ENCODE measurements at places on chromosomes 16 and 17.

- DNase-seq = no peak
Measured at GRCh38 chr17:2794111-2794803, 2.0 kb upstream of the RAP1GAP2 start.

DNA sequence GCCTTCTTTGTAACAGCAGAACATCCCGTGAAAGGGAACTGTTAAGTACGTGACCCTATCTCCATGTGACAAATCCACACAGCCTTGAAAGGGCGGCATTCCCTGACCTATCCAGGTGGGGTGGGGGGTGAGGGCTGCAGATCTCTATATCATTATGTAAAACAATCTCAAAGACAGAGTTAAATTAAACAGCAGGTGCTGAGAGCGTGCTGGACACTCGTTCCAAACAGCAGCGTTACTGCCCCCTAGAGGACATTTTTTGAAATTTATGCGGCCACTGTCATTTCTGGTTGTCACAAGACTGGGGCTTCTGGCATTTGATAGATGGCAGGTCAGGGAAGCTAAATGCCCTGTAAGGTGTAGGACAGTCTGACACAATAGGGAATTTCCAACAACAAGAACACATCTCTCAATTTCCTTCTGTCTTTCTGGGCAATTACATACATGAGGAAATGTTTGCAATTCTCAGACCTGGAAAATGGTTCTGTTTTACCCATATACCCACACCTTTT, 6.7 kb upstream of the SLC25A39 start:
- DNase-seq = no peak

DNA sequence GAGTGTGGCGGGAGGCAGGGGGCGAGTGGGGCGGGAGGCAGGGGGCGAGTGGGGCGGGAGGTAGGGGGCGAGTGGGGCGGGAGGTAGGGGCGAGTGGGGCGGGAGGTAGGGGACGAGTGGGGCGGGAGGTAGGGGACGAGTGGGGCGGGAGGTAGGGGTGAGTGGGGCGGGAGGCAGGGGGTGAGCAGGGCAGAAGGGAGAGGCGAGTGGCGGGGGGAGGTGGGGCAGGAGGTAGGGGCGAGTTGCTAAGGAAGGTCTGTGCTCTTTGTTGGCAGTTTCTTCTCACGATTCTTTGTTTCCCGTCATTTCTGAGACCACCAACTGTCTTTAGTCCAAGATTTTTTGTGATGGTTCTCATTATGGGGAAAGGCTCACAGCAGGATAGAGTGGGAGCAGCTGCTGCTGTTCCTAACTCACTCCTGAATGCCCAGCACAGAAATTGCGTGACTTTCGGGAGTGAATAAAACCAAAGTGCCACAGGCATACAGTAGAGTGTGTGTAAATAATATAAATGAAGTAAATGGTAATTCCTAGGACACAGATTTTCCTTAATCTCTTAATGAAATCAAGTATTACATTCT, 44.7 kb downstream of the COG7 start:
- DNase-seq = no peak

DNA sequence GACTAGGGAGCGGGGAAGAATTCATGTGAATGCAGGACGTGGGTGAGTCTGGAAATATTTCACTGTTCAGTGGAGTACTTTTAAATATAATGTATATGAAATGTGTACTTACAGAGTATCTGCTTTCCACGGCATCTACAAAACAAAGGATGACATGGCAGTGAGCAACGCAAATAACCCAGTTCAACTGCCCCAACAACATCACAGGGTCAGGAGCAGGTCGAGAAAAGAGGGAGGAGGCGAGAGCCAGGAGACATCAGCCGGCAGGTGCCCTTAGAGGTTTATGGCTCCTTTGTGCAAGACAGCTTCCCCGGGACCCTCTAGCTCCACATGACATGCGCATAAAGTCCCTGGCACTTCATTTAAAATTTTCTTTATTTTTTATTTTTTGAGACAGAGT, 61.1 kb downstream of the PECAM1 start:
- DNase-seq = no peak

- no peak for DNase-seq
Measured at GRCh38 chr16:57795431-57795878, 6.8 kb downstream of the KIFC3 start.

DNA sequence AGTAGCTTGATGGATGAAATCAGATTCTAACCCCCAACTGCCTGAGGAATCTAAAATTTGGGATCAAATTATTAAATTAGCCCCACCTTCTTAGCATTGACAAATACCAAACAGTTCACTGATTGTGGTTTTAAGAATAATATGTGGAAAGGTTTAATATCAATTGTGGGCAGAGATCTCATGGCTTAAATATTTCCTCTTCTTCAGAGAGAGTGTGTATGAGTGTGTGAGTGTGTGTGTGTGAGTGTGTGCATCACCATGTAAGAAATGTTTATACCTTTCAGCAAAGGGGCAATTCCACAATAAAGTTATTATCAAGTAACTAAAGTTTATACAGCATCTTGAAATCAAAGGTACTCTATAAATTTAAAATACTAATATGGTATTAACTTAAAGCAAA, 3.2 kb downstream of the SMURF2 start:
- DNase-seq = no peak

DNA sequence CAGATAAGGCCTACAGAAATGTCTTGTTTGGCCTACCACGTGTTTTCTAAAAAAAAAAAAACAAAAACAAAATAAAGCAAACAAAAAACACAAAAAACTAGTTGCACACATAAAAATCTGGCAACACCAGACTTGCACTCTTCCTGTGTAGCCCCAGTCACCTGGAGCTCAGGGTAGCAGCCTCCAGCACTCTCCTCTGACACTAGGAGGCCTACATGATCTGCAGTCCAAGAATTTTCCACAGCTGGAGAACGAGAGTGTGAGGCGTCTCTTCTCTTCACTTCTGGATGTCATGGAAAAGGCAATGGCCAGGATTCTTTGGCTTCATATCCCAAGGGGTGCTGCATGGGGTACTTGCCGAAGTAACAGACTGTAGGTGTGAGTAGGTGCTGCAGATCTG, 310.2 kb upstream of the SALL1 start:
- no peak for DNase-seq

GRCh38 chr16:30120340-30121105, 2.5 kb downstream of the MAPK3 start:
- no peak for DNase-seq

DNA sequence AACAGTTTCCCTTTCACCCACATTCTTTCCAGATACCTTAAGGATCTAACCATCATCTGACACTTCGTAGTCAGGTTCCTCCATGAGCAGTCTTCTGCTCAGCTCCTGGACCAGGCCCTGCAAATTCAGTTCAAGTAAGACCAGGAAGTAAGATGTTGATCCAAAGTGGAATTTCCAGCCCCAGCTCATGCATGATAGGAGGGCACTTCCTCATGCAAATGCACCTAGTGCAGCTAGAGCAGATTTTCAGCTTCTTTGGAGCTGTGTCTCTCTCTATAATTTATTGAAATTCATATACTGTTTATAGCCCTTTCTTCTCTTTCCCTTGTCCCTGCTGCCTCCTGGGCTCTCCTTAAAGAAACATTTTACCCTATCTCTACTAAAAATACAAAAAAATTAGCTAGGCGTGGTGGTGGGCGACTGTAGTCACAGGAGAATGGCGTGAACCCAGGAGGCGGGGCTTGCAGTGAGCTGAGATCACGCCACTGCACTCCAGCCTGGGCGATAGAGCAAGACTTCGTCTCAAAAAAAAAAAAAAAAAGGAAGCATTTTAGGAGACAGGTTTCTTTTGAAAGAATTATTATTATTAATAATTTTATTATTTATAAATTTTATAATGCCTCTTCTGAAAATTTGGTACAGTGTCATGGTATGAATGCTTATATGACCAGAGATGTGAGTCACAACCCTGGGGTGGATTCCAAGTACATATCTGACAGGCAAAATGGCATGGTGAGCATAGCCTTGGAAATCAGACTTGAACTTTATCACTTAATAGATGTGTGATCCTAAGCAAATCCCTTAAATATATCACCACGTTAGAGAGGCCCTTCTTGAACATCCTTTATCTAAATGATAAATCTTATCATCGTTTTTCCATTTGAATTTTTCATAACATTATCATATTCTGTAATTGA, 94.3 kb downstream of the SSH2 start:
- DNase-seq = no peak

DNA sequence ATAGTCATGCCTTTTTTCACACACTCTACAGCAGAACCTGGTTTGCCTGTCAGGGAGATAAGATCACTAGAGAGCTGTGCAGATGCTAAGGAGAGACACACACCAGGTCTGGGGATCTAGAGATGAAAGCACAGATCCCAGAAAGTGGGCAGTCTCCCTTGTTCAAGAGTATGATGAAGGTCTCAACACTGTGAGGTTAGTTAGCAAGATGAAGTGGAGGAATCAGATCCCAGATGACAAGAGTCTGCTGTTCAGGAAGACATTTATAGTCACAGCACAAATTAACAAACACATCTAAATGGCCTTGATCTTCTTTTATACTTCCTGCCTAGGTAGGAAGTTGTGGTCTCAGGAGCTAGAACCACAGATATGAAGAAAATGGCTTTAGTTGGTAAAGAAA, 23.4 kb upstream of the SKAP1 start:
- DNase-seq = no peak

DNA sequence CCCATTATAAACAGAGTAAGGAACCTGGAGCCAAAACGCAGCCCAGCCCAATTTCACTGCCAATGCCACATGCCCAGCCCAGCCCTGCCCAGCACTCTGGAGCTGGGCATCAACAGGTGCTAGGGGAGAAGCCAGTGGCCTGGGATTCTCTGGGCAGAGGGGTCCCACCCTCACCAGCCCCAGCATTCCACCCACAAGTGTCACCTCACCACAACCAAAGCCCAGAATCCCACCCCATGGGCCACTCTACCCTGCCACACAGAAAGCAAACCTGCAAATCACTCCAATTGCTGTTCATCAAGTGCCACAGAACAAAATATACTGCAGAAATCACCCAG, 102.5 kb upstream of the CDH5 start:
- no peak for DNase-seq

DNA sequence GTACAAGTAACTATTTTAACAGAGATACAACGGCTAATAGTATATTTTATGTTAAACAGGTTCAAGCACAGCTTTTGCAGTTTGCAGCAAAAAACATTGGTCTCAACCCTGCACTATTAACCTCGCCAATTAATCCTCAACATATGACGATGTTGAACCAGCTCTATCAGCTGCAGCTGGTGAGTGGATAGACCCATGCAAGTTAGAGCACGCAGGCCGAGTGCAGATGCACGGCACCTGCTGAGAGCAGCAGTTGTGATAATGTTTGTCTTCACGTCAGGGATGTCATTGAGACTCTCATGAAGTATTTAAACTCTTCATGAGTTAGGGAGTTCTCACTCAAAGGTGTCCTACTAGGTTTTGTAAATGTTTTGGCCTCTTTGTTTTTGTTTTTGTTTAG, 45.6 kb downstream of the TMC6 start:
- DNase-seq = no peak

DNA sequence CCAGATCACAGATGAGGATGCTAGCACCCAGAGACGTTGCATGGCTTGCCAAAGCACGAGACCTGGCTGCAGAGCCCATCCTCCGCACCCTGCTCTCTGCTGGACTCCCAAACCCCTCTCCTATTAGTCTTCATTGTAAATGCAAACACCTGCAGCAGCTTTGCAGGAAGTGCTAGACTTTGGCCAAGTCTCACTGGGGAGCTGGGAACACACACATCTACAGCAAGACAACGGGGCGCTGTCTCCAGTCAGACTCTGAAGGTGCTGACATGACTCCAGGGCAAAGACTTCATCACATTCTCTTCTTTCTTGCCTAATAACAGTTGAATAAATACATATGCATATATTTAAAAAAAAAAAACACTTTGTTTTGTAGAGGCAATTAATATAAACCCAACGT, 43.8 kb downstream of the CYTH1 start:
- no peak for DNase-seq

DNA sequence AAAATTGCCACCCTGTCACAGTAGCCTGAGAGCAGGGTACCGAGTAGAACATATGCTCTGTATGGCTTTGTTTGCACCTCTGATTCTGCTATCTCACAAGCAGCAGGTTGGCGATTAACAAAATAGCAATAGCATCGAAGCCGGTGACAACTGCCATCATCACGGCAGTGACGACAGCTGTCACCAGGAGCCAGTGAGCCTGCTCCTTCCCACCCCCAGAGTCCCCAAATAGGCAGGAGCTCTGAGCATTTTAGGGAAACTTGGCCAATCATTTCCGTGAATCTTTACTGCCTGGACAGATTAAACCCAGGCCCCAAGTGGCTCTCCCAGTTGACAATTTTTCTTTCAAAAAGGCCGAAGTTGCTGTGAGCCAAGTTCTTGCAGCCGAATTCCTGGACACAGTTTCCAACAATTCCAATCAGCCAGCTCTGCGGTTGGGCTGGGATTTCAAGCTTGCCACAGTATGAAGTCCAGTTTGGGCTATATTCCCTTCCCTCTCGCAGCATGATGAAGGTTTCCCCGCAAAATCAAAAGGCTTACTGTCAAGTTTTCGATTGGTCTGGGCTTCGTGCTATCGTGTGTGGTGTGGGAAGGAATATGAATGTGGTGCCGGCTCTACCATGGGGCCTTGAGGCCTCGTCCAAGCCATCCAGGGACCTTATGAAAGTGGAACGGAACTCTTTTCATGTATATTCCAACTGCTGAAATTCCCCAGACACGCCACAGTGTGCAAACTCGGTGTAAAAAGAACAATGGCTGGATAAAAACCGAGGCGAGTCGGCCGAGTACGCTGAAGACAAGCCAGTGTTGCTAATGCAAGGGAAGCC, 186.6 kb downstream of the C16orf78 start:
- DNase-seq = no peak

- no peak for DNase-seq
Measured at GRCh38 chr17:31394544-31394943, 3.1 kb downstream of the RAB11FIP4 start.

DNA sequence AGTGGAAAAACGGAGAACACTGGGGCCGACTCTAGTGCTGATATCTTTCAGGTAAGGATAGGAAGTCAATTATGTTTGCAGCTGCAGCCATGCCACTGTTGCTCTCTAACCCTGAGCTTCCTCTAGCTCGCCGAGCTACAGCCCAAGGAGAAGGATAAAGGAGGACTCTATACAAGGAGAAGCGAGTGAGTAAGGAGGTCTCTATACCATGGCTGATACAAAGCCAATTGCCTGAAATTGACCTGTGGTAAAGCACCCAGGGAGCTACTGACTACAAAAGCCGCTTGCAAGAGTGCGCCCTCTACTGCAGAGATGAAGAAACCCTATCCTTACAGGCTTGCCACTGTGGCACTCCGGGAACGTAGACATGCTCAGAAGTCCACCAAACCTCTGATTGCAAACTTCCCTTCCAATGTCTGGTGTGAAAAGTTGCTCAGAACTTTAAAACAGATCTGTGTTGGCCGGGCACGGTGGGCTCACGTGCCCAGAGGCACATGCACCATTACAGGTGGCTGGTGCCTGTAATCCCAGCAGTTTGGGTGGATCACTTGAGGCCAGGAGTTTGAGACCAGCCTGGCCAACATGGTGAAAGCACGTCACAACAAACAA, 10.8 kb upstream of the SLC46A1 start:
- DNase-seq = no peak

- DNase-seq = no peak
Measured at GRCh38 chr17:17853811-17854447, 17.1 kb upstream of the SREBF1 start.

DNA sequence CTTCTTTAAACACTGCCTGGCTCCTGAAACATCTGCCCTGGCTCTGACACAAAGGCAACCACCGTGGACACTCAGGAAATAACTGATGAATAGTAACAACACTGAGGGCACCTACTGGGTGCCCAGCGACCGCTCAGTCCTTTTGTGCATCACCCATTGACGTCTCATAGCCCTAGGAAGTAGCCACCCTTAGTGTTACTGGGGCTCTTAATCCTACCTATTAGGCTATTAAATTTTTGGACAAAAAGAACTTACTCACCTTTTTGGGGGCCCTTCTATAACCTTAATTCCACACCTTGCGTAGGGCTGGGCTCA, 11.7 kb downstream of the PPL start:
- no peak for DNase-seq

- DNase-seq = no peak
Measured at GRCh38 chr16:70430667-70431536, 8.0 kb downstream of the ST3GAL2 start.

All from activated CD8-positive, alpha-beta memory T cell treated with anti-CD3 and anti-CD28 coated beads for 48 hours (primary cell).